Smooth muscle cell of the brain vasculature (primary cell): ENCODE measurements at places on chromosomes 3 and 15.

GRCh38 chr15:31782016-31782783, 248.1 kb upstream of the CHRNA7 start:
- DNase-seq: no peak

GRCh38 chr3:173826416-173826815, 428.9 kb downstream of the NLGN1 start:
- no peak for DNase-seq

- no peak for DNase-seq
Observed at GRCh38 chr3:72041076-72041475, 256.1 kb upstream of the PROK2 start.

- DNase-seq: no peak
Observed at GRCh38 chr15:40286061-40286532, 3.2 kb upstream of the ANKRD63 start.

DNA sequence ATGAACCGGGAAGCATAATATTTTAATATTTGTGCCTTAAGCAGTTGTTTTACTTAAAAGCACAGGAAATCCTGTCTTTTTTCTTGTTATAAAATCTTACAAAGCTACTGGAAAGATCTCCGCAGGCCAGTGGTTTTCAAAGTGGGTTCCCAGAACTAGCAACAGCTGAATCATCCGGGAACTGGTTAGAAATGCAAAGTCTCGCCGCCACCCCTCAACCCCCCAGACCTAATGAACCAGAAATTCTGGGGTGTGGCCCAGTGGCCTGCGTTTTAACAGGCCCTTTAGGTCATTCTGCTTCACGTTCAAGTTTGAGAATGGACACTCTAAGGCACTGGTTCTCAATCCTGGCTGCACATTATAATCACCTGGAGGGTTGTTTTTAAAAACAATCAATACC, 74.7 kb downstream of the PDZRN3 start:
- DNase-seq: no peak

DNA sequence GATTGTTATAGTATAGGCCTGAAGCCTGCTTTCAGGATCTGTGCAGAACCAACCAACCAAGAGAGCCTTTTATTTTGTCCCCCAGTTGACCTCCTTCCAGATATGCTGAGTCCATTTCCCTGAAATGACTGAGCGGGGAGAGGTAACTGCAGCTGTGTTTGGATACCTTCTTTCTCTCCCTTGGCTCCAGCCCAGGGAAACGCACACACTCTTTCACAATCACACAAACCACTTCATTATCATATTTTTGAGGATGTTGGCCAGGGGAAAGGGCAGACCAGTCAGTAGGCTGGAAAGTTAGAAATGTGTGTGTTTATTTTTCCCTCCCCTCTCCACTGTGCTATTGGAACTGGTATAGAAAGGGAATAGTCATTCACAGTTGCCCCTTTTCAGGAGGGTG, 417.7 kb upstream of the TBL1XR1 start:
- peak; percentile 95 for DNase-seq

- no peak for DNase-seq
Observed at GRCh38 chr3:9659849-9660248, 10.5 kb downstream of the MTMR14 start.

- DNase-seq: no peak
Observed at GRCh38 chr3:177162742-177163141, 34.5 kb downstream of the TBL1XR1 start.

- DNase-seq: peak; percentile 53
Observed at GRCh38 chr15:59553879-59554735, 57.5 kb upstream of the GCNT3 start.

DNA sequence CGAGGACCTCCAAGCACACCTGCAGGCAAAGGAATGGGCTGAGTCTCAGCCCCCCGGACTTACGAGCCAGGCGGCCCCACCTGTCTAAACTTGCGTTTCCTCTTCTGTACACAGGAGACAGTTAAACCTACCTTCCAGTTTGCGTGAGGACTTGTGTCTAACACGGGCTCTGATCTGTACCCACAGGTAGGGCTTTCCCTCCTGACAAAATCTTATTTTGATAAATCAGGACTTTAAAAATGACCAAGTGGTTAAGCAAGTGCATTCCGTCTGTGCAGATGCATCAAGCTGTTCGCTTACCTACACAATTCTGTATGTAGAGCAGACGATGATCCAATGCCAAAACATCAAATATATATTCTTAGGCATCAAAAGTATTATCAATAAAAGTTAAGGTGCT, 238.0 kb downstream of the XXYLT1 start:
- no peak for DNase-seq

DNA sequence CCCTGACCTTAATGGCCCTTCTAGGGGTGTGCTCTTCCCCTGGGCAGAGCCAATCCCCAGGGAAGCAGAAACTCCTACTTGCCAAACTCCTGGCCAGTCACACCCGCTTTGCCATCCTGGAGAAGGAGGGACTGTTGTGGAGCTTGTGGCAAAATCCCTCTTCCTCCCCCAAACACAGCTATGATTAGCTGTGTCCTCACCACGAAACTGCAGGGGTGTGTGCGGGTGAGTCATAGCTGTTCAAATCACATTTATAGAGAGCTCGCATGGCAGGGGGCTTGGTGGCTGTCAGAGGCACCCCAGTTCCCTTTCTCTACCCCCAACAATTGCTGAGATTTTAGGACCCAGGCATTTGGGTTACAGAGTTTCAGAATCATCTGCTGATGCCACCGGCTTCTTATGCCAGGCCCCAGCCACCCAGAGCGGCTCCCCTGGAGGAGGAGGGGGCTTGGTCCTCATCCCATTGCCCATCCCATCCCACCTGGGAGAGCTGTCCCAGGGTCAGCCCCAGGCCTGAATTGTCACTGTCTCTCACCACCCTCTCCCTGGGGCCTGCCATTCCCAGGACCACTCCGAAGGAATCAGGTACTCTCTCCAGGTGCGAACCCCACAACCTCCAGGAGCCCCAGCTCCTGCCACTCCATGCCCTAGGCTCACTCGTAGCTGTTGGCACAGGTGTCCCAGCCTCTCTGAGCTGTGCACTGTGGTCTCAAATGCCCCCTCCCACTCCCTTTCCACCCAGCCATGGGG, 28.8 kb upstream of the MAGEF1 start:
- DNase-seq: no peak

DNA sequence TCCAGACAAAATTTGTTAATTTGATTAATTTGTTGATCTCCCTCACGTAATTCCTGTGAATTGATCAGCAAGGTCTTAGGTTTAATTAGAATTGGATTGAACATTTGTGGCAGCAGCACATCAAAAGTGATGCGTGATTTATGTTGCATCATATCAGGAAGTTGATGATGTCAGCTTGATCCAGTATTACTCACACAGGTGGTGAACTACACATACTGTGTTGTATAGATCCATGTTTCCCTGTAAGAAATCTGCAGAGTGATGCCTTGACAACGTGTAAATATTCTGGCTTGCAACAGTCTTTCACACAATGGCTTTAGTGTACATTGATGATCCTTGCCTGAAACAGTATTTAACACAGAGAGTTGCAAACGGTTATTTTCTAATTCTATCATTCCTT, 200.4 kb downstream of the ADAMTSL3 start:
- DNase-seq: no peak

DNA sequence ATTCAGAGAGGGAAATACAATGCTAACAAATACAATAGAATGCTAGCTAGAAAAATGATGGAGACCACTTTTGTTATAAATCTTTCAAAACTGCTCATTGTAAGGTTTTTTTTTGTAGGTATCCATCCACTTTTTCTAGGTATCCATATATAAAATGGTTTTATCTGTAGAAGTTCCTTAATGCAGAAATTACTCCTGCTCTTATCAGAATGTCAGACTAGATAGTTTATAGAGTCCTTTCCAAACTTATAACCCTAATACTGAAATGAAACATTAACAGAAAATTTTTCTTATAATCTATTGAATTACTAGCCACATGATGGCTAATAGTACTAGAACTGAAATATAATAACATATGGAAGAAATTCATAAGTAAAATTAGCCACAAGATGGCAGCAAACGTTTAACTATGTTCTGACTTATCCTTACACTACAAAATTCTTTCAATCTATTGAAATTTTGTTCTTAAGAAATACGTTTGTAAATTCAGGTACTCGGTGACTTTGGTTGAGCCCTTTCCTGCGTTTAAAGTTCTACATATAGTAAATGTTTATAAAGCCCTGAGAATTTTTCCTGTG, 58.5 kb downstream of the ECT2 start:
- peak; percentile 12 for DNase-seq

- no peak for DNase-seq
Observed at GRCh38 chr3:172115787-172116186, 76.4 kb downstream of the FNDC3B start.

DNA sequence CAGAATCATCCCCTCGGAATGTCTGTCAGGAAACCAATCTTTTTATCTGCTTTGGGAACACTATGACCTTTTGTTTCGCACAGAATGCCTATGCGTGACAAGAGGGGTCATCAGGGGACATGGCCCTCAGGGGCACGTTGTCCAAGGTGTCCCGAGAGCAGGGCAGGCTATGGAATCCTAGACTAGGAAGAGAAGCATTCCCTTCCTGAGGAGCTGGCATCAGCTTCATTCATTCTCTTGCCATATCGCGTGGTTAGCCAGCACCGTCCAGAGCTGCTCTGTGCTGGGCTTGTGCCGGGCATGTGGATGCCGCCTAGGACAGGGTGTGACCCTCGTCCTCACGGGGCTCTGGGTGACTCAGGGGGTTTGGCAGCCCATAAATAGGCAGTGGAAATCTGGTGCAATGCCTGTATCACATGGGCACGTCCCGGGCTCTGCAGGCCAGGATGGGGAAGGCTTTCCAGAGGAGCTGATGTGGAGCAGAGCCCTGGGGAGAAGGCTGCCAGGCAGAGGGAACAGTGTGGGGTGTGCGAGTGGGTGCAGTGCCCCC, 117.8 kb downstream of the TMEM266 start:
- DNase-seq: no peak

GRCh38 chr3:138125548-138126221, 6.5 kb downstream of the A4GNT start:
- DNase-seq: no peak

- no peak for DNase-seq
Observed at GRCh38 chr3:52240059-52240885, 1.3 kb upstream of the TWF2 start.

- no peak for DNase-seq
Observed at GRCh38 chr3:49553324-49553691, 969 bp upstream of the BSN start.

- no peak for DNase-seq
Observed at GRCh38 chr3:29609328-29609811, 328.5 kb downstream of the RBMS3 start.

DNA sequence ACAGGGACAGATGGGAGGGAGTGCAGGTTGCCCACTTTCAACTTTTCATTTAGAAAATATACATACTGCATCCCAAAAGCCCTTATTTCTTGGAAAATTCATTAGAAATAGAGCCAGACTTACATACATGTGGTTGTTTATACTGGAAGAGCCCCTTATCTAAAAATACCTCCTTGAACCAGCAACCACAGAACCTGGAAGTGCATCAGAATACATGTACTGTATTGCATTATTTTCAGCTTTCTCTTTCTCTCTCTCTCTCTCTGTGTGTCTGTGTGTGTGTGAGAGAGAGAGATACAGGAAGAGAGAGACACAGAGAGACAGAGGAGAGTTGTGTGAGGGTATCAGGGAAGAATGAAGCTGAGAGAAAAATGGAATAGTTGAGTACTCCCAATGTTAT, 29.5 kb upstream of the LSAMP start:
- DNase-seq: no peak

DNA sequence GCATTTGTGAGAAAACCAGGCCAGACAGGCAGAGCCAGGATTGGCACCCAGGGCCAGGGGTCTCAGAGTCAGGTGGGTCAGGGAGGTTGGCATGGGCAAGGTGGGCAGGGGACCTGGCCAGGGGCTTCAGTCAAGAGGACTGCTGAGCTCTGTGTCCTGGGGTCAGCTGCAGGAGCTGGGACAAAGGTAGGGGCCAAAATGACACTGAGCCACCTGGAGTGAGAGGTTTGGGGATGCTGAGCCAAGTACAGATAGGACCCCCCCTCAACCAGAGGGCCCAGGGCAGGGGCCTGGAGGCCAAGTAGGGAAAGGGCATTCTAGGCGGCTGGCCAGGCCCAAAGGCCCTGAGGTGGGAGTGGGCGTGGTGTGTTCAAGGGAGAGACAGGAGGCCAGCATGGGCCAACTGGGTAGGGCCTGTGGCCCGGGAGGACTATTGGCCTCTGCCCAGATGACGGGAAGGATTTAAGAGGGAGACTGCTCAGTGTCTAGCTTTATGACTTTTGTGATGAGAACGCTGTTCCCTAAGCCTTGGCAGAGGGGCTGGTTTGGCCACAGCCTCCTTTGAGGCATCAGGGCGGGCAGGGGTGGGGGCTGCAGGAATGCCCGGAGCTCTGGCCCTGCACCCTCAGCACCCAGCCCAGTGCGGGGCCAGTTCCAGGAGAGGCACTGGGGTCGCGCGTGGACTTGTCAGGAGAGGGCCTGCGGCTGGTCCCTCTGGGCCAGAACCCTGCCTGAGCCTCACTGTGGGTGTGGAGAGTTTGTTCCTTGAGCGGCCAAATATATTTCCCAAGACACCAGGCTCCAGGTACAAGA, 3.1 kb downstream of the CFAP100 start:
- DNase-seq: no peak

DNA sequence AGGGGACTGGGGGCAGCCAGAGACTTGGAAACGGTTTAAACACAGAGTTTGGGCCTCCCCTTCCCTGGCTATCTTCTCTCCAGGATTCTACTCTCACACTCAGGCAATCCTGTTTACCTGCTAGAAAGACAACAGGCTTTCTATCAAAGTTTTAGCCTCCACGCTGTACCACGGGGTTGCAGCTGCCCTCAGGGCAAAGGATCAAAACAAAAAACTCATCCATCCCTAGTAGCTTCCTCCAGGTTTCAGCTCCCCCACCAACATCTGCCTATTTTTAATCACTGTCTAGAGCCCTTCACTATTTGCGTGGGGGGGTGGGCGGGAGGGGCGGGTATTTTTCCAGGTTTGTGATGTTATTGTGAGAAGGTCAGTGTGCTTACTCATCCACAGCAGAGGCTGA, 286.8 kb upstream of the TRIM42 start:
- no peak for DNase-seq

GRCh38 chr15:39407116-39407515, 173.8 kb upstream of the THBS1 start:
- DNase-seq: no peak

DNA sequence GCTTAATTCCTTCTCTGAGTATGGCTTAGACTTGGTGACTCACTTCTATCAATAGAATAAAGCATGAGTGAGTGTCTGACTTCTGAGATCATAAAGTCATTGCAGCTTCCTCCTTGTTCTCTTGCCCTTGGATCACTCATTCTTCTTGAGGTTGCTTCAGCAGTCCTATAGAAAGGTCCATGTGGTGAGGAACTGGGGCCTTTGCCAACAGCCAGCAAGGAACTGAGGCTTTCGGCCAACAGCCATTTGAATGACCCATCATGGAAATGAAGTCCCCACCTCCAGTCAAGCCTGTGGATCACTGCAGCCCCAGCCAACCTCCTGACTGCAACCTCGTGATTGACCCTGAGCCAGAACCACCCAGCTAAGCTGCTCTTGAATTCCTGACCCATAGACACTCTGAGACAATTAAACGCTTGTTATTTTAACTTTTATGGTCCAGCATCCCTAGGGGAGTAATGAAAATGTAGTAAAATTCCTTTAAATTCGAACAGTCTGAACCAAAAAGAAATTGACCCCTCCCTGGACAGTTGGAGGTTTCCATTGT, 84.5 kb downstream of the WDR76 start:
- DNase-seq: peak; percentile 84
